ENCODE measurements at places on chromosomes 6 and 20.

GRCh38 chr6:89379281-89379680 is 26.8 kb upstream of the UBE2J1 start:
- H3K4me1 ChIP-seq = no peaks in the 10 kb centered on the region
- no peak overlapping the region for H3K27ac ChIP-seq
- no peak overlapping the region for H3K4me3 ChIP-seq
- no peaks in the 10 kb centered on the region for H3K36me3 ChIP-seq
- DNase-seq = no peak

GRCh38 chr6:91155129-91155785 is 568.4 kb upstream of the MAP3K7 start:
- H3K4me3 ChIP-seq = no peak overlapping the region
- H3K36me3 ChIP-seq = no peaks in the 10 kb centered on the region
- H3K27ac ChIP-seq = no peak overlapping the region
- DNase-seq = no peak

DNA sequence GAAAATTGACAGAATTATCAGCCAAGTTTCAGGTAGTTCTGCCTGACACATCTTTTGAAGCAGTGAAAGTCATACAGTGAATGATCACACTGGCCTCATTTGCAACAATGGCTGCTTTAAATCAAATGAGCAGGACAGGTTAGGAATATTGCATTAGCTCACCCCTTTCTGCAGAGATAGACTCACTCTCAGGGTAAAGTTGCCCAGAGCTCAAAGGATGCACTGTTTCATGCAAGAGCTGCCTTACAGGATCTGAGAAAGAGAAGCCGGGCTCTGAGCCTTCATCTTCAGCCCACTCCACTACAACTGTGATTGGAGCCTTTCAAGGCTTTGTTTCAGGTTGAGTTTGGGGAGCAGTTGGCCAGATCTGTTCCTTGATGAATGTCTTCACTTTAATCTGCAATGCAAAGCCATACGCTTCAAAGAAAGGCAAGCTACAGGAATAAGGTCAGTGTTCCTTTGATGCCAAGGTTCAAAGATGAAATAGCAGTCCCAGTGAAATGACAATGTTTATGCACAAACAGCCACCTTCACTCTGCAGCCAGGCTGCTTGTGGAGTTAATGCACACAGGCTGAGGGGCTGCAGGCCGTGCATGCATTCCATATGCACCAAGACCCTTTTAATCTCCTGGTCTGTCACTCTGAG is 90.9 kb upstream of the ISM1 start:
- no peak overlapping the region for H3K4me3 ChIP-seq
- peaks cover 14% of the 10 kb centered on the region for H3K36me3 ChIP-seq
- no peaks in the 10 kb centered on the region for H3K27me3 ChIP-seq
- DNase-seq = no peak

DNA sequence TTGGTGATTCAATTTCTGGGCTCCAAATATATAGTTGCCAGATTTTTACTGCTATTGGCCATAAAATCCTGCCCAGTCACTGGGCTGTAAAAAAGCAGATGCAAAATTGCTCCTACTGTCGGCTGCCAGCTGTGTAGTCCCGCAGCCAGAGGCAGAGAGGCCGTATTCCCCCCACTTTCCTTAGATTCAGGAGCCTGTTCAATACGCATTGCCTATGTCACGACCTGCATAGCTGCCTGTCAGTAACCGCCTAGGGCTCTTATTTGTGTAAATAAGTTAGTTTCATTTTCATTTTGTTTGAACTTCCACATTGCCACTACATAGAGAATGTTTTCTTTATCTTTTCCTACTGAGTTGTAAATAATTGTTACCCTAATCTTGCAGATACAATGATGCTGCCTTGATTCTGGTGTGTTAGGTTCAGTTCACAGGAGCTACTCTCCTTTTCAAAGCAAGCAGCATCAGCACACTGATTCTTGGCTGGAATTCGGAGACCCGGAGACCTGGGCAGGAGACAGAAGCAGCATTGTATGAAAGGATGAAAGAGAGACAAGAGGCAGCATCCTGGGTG is 46.0 kb upstream of the UST start:
- no peaks in the 10 kb centered on the region for H3K4me1 ChIP-seq
- H3K4me3 ChIP-seq = peak overlapping the region; percentile 44
- H3K27me3 ChIP-seq = no peaks in the 10 kb centered on the region
- peak; percentile 27 for DNase-seq

- H3K4me3 ChIP-seq = no peak overlapping the region
- no peaks in the 10 kb centered on the region for H3K27me3 ChIP-seq
- no peaks in the 10 kb centered on the region for H3K36me3 ChIP-seq
- DNase-seq = no peak
- no peak overlapping the region for H3K27ac ChIP-seq
- H3K4me1 ChIP-seq = no peaks in the 10 kb centered on the region
Measured at GRCh38 chr20:17935186-17935585, 33.4 kb downstream of the SNX5 start.

DNA sequence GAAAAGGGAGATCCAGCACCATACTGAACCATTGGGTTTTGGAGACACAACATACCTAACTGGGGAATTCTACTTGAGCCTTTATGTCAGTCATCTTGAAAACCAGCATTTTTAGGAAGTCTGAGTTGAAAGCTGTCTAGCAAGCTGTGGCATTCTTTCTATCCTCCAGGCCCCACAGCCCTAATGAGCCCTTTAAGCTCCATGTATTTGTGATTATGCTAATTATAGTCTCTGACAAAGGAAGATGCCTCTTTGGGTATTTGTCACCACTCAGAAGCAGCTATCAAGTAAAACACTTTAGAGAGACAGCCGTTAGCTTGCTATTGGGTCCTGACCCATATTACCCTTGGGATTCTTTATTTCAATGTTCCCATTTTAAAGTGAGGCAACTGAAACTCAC is 159.5 kb upstream of the MANEA start:
- no peak overlapping the region for H3K27ac ChIP-seq
- no peak overlapping the region for H3K4me3 ChIP-seq
- H3K36me3 ChIP-seq = no peaks in the 10 kb centered on the region
- no peaks in the 10 kb centered on the region for H3K4me1 ChIP-seq
- no peak for DNase-seq
- H3K27me3 ChIP-seq = no peaks in the 10 kb centered on the region

- H3K36me3 ChIP-seq = no peaks in the 10 kb centered on the region
- no peak overlapping the region for H3K4me3 ChIP-seq
- no peaks in the 10 kb centered on the region for H3K4me1 ChIP-seq
- DNase-seq = peak; percentile 20
- no peak overlapping the region for H3K27ac ChIP-seq
- H3K27me3 ChIP-seq = no peaks in the 10 kb centered on the region
Measured at GRCh38 chr20:30816182-30816645, 441.2 kb upstream of the DEFB115 start.

GRCh38 chr20:36234771-36235320 is 1.4 kb upstream of the AAR2 start:
- no peak for DNase-seq
- H3K27me3 ChIP-seq = no peaks in the 10 kb centered on the region
- no peak overlapping the region for H3K27ac ChIP-seq
- H3K36me3 ChIP-seq = no peaks in the 10 kb centered on the region
- H3K4me3 ChIP-seq = no peak overlapping the region

DNA sequence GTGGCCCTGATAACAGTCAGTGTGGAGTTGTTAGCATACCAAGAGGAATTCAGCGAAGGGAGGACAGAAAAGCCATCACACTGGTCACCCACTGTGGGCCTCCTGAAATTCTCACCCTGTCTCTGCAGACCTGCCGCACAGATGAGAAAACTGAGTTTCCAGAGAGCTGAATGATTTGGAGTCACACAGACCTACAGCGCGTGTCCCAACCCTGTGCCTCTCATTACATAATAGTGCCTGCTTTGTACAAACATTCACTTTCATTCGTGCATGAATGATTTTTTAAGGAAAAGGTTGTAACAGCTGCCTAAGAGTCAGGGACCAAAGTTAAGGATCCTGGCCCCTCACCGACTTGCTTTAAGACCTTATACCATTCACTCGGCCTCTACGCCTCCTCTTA is 62.7 kb downstream of the THBS2 start:
- H3K27ac ChIP-seq = no peak overlapping the region
- H3K36me3 ChIP-seq = no peaks in the 10 kb centered on the region
- no peaks in the 10 kb centered on the region for H3K27me3 ChIP-seq
- H3K4me3 ChIP-seq = no peak overlapping the region
- no peak for DNase-seq

DNA sequence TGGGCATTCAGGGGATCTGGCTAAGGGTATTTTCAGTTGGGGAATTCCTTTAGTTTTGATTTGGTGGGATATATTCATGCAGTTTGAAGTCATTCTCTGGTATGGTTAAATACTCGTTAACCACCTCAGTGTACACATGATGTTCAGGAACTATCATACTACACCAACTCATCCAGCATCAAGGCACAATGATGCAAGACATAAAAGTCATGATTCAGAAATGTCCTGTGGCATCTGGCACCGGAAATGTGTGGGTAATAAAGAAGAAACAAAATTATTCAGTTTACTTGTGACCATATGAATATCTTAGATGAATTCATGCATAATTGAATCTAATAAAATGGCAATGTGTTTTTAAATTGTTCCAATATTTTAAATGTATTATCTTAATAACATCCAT is 129.0 kb upstream of the BMP5 start:
- no peak for DNase-seq
- no peak overlapping the region for H3K27ac ChIP-seq
- no peak overlapping the region for H3K4me3 ChIP-seq
- H3K4me1 ChIP-seq = no peaks in the 10 kb centered on the region
- H3K27me3 ChIP-seq = no peaks in the 10 kb centered on the region

DNA sequence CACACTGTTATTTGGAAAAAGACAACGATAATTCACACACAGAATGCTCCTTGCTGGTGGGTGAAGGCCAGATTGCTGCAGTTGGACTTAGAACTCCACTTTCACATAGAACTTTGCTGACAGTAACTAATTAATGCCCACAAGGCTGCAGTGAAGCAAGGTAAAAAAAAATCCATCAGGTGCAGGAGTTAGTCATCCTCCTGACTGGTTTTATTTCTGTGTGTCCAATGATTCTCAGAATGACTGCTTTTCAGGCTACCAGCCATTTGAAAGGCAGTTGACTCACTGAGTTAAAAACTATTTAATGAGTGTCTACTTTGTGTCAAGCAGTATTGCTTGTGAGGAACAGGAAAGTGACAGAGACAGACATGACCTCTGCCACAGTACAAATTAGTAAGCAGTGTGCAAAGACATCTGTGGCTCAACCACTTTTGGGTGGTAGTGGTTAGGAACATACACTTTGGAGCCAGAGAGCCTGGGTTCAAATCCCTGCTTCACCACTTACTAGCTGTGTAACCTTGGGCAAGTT is 41.9 kb downstream of the ELOVL5 start:
- peak overlapping the region; percentile 48 for H3K27ac ChIP-seq
- no peaks in the 10 kb centered on the region for H3K27me3 ChIP-seq
- peaks cover 25% of the 10 kb centered on the region for H3K4me1 ChIP-seq
- H3K36me3 ChIP-seq = no peaks in the 10 kb centered on the region
- DNase-seq = peak; percentile 84

DNA sequence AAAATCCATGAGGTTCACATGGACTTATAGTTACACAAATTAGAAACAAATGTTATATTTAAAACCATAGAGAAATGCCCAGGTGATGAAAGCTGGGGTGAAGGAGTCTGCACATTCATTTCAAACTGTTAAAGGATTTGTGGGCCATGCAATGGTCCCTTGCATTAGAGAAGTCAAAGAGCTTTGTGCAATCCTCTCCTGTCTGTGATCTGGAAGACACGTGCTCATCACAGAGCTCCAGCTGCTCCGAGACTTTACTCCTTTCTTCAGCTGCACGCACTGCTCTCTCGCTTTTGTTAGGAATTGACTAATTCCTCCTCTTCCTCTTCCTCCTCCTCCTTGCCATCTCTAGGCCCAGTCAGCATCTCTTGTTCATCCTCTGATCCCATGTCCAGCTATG is 4.1 kb upstream of the AIF1 start:
- no peaks in the 10 kb centered on the region for H3K36me3 ChIP-seq
- H3K4me3 ChIP-seq = no peak overlapping the region
- DNase-seq = no peak
- H3K4me1 ChIP-seq = peaks cover 20% of the 10 kb centered on the region

GRCh38 chr6:100456141-100456907 is 8.4 kb downstream of the SIM1 start:
- H3K36me3 ChIP-seq = no peaks in the 10 kb centered on the region
- H3K27ac ChIP-seq = no peak overlapping the region
- H3K4me1 ChIP-seq = peaks cover 7% of the 10 kb centered on the region
- H3K4me3 ChIP-seq = no peak overlapping the region
- peaks cover 93% of the 10 kb centered on the region for H3K27me3 ChIP-seq
- DNase-seq = no peak

GRCh38 chr20:8718279-8718678 is 350.6 kb upstream of the PLCB4 start:
- no peaks in the 10 kb centered on the region for H3K27me3 ChIP-seq
- no peak overlapping the region for H3K4me3 ChIP-seq
- no peak overlapping the region for H3K27ac ChIP-seq
- no peaks in the 10 kb centered on the region for H3K4me1 ChIP-seq
- DNase-seq = no peak

DNA sequence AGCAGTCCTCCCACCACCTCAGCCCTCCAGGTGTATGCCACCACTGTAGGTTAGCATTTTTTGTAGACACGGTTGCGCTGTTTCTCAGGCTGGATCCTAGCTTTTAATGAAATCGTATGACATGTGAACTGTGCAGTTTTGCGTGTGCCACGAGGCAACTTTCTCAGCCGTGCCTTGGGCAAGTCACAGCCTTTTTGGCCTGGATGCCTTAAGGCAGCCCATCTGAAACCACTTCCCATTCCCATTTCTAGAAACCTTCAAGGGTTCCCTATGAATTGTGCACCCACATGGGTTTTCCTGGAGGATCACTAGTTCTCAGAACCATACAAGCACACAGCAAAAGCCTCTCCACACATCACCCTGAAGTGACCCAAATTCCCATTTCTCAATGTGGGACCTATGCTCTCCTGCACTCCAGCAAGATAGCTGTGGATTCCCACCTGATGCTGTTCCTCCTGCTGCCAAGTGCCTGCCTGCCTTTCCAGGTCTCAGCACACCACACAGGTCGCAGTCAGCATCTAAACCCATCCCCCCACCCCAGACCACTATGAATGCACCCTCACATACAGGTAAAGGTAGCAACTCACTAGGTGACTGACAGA is 28.9 kb downstream of the SNX5 start:
- H3K36me3 ChIP-seq = peaks cover 9% of the 10 kb centered on the region
- no peaks in the 10 kb centered on the region for H3K27me3 ChIP-seq
- H3K27ac ChIP-seq = no peak overlapping the region
- H3K4me1 ChIP-seq = no peaks in the 10 kb centered on the region
- no peak overlapping the region for H3K4me3 ChIP-seq
- no peak for DNase-seq

GRCh38 chr20:61450549-61450948 is 198.5 kb downstream of the CDH4 start:
- no peaks in the 10 kb centered on the region for H3K36me3 ChIP-seq
- H3K27ac ChIP-seq = no peak overlapping the region
- H3K4me3 ChIP-seq = no peak overlapping the region

DNA sequence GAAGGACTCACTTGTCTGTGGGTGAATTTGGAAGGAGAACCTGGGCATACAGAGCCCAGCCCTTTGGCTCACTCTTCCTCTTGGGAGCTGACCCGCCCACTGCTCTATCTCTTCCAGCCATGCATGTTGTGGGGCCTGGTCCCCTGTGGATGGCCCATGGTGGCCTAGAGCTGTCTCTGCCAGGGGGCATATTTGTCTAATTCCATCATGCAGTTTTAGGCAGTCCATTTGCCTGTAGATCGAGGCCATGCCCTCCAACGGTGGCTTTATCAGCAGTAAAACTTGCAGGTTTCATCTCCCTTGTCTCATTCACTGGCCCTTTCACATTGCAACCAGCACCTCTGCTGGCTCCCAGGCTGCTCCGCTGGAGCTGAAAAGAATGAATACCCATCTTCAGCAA is 12.9 kb upstream of the EZR start:
- no peaks in the 10 kb centered on the region for H3K36me3 ChIP-seq
- no peaks in the 10 kb centered on the region for H3K4me1 ChIP-seq
- H3K4me3 ChIP-seq = no peak overlapping the region
- H3K27me3 ChIP-seq = no peaks in the 10 kb centered on the region
- DNase-seq = no peak
